A549 treated with CpdA at 1 μM for 4 hours (cell line): ENCODE measurements at places on chromosomes 1 and 21. TPM values are rescaled to one million over a fixed set of nuclear protein-coding genes. Genes with fewer than 3 reads are reported as not detected.

Gene LEFTY2
- not detected in 5 replicates for total RNA-seq

Gene MYBPHL
- total RNA-seq, result not detected in 5 replicates

Gene BRINP2
- 0.13 to 0.27 TPM (median 0.15 TPM) in 4 of 5 replicates, not detected in the other for total RNA-seq

Gene PTGS2
- 8.7 to 13.5 TPM (median 12.9 TPM) in 5 replicates for total RNA-seq

Gene LPAR3
- total RNA-seq, result 0.12 to 0.33 TPM (median 0.21 TPM) in 5 replicates

Gene PLA2G5
- not detected in 5 replicates for total RNA-seq

Gene KRTAP7-1
- not detected in 5 replicates for total RNA-seq

Gene PANK4
- total RNA-seq, result 9.2 to 12.0 TPM (median 9.9 TPM) in 5 replicates
